ENCODE measurements at places on chromosomes 16 and 17. TPM values are rescaled to one million over a fixed set of nuclear protein-coding genes. Genes with fewer than 3 reads are reported as not detected.

DNA sequence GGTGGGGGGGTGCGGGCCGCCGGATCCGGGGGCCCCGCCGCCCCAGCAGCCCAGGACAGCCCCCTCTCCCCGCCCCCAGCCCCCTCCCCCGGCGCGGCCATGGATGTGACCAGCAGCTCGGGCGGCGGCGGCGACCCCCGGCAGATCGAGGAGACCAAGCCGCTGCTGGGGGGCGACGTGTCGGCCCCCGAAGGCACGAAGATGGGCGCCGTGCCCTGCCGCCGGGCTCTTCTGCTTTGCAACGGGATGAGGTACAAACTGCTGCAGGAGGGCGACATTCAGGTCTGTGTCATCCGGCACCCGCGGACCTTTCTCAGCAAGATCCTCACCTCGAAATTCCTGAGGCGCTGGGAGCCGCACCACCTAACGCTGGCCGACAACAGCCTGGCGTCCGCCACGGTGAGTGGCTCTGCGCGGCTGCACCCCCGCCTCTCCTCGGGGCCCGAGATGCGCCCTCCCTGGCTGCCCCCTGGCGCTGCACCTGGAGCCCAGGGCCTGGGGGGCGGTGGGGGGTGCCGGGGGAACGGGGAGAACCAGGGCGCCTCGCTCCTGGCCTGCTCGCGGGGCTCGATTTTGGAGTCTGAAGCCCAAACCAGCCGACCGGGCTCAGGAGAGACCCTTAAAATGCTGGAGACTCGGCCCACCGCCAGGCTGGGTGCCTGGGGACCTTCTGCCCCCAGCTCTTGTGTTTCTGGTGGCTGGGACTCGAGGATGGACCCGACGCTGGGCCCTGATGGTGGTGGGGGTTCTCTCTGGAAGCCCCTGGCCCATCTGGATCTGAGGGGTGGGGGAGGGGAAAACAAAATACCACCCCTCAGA, 744 bp downstream of the CMIP start:
- peak; percentile 64 for DNase-seq

DNA sequence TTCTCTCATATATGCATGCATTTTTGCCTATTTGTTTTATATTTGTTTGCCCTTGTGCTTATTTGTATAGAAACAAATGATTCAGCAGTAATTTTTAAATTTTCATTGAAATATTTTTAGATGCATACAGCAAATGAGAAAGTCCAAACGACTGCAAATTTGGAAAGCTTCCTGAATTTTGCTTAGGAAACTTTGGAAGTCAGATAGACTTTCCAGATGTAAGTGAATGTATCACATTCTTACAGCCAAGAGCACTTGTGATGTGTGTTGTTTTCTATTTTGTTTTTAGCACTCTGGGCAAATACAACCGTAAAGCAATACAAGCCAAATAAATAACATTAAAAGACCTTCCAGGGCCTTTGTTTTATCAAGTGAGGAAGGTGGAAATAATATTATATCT, 680.8 kb upstream of the CDH8 start:
- DNase-seq, result no peak

DNA sequence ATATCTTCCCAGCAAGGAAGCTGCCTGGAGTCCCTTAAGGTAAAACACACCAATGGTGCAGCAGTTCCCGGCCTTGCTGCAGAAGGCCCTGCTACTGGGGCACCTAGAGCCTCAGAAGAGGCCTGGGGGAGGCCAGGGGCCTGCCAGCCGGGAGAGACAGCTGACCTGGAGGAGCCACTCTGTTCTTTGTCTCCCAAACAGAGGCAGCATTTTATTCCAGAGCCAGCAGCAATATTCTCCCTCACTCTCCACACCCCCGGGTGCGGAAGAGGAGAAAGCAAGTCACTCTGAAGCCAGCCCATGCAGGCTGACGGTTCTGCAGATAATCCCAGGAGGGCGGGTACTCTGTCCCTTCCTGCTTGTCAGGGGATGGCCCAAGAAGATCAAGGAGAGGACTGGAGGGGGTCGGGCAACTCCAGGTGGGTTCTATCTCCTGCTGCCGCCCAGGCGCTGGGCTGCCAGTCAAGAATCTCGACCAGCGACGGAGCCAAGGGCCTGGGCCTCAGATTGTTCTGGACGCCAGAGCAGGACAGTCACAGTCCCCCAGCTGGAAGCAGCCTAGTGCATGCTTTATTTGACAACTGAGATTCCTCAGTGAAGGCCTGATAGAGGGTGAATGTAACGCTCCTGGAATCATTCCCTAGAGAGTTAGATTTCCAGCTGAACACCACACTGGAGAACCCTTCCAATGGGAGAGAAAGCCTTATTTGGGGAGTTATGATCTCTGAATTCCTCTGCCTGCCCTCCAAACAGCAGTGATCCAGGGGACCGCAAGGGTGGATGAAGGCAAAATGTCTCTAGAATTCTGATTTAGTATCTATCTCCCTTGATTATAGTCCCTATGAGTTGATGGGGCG, 1.1 kb upstream of the KIFC3 start:
- DNase-seq, result no peak

- DNase-seq, result peak; percentile 51
These were observed 89.3 kb downstream of the SMG6 start for GRCh38 chr17:2214047-2214928.

- DNase-seq, result no peak
These were observed 23.1 kb downstream of the COPRS start for GRCh38 chr17:31835984-31836383.

GRCh38 chr17:41647940-41648410, 23.6 kb upstream of the KRT17 start:
- DNase-seq, result peak; percentile 91

GDPD1 gene
- total RNA-seq, result 3.5 TPM
